Uterine smooth muscle cell (primary cell): ENCODE measurements at places on chromosomes 5 and 9. TPM values are rescaled to one million over a fixed set of nuclear protein-coding genes. Genes with fewer than 3 reads are reported as not detected.

Gene ZNF483
- 1.9 and 2.4 TPM in 2 replicates for total RNA-seq

Gene ACTBL2
- total RNA-seq = 0.11 and 0.12 TPM in 2 replicates

Gene SLC25A46
- 96.8 and 99.2 TPM in 2 replicates for total RNA-seq

Gene CCDC187
- total RNA-seq = under 0.01 TPM in 1 of 2 replicates, not detected in the other

Gene PCDHGA3
- 0.22 and 0.87 TPM in 2 replicates for total RNA-seq

Gene ORM2
- not detected in 2 replicates for total RNA-seq
